ENCODE measurements at places on chromosomes 12 and 14. TPM values are rescaled to one million over a fixed set of nuclear protein-coding genes. Genes with fewer than 3 reads are reported as not detected.

DNA sequence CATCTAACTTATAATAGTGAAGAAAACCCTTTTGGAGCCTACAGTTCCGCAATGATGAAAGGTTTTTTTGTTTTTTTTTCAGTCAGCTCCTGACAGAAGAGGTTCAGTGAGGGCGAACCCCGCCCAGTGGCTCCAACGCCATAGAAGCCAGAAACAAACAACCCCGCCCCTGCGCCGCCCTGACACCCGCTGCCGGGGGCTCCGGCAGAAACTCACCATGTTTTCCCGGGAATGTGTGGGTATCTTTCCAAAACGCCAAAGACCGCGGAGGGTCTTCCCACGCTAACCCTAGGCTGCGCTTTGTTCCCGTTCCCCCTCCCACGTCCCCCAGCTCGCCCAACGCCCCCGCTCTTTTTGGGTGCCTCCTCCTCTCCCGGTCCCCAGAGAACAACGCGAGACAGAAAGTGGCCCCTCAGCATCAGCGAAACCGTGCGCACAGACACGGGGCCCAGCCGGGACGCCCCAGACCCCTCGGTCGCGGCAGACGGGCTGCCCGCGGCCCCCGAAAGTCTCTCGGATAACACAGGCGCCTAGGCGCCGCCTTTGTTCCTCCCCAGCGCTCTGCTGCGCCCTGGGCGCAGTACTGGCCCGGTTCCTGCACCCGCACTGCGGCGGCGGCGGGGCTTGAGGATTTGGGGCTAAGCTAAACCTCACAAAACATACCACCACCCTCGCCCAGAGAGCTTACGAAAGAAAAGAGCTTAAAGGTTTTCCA, 522 bp downstream of the TUBA1A start:
- DNase-seq = peak; percentile 86

DNA sequence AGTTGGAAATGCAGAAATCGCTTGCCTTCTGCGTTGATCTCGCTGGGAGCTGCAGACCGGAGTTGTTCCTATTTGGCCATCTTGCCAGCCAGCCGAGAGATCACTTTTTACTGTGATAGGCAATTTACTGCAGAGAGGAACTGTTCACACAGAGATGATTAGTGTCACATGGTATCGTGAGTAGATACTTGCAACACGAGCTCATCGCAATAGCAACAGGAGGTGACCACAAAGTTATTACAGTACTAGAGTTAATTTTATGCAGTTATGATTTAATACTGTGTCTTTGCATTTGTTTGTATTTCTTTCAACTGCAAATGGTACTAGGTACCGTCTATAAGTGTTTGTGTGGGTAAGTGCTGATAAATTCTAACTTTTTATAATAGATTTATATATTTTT, 27.8 kb downstream of the NOPCHAP1 start:
- DNase-seq = no peak

GRCh38 chr12:110343114-110343513, 60.4 kb downstream of the ANAPC7 start:
- peak; percentile 37 for DNase-seq

DNA sequence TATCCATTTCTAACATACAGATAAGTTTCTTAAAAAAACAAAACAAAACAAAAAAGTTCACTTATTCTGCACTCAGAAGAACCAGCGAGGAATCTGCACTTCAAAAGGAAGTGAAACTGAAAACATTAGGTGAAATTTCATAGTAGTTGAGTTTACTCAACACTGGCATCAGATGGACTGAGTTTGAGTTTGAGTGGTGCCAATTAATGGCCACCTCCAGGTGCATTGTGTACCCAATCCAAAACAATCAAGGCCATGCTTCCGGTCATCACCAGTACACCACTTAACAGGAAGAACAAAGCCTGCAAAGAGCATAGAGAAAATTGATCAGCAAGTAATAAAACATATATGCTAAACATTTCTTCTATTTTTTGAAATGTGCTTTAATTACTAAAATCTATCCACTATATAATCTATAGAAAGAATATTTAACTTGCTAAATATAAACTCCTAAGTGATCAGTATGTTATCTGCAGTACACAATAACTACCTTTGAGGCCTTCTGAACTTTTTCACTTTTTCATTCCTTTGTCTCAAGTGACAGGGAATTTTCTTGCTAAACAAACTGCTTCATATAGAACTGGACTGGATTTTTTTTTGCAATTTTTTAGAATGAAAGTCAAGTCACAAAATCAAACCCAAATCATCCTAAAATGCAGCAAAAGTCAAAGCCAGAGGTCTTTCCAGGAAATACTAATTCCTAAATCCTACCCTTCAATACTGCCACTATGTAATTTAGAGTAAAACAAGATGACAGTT, 11.5 kb downstream of the SLC38A2 start:
- no peak for DNase-seq

- DNase-seq = no peak
Observed at GRCh38 chr14:41541333-41541732, 65.3 kb upstream of the LRFN5 start.

The GLIPR1L2 gene
- not detected for total RNA-seq

GRCh38 chr12:89082370-89082753, 269.9 kb downstream of the DUSP6 start:
- no peak for DNase-seq

The SLC38A4 gene
- total RNA-seq = 0.03 TPM

DNA sequence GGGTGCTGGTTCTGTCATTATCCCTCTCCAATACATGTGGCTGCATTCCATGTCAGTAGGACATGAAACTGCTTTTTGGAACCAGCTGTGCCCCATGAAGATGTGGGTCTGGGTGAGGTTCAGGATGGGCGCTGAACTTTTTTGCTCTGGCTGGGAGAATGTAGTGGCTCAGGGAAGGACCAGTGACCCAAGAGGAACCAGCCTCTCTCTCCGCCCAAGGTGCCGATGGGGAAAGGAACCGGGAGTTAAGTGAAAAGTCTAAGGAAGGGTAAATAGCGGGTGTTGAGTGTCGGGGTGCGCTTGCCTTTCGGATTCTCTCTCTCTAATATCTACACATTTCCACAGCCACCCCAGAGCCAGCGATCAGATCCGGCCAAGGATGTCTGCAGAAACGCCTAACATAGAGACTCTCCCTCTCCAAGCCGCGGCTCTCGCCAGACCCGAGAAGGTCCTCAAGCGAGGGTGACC, 7.8 kb downstream of the ARHGEF25 start:
- no peak for DNase-seq

The SALL2 gene
- total RNA-seq = 15.0 TPM

- peak; percentile 61 for DNase-seq
Observed at GRCh38 chr12:51600721-51601120, 9.7 kb downstream of the SCN8A start.

DNA sequence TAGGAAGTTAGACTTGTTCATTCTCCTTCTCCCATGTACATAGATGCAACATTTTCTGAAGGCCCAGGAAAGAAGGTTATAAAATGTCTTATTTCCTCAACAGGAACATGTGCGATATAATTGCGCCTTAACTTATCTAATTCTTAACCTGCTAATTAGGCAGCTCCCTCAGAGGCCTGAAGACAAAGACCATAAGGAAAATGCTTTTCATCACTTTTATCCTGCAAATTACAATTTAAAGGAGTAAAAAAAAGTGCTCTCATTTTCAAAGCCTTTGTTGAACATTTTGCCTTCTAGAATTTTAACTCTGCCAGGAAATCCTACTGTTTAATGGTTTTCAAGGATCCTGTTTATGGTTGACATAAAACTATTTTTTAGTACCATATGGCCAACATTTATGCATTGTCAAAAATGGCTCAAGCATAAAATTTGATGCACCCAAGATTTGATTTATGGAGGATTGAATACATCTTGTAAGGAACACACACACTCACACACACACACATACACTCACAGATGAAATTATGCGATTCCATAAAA, 660.4 kb upstream of the TMEM132C start:
- peak; percentile 35 for DNase-seq

DNA sequence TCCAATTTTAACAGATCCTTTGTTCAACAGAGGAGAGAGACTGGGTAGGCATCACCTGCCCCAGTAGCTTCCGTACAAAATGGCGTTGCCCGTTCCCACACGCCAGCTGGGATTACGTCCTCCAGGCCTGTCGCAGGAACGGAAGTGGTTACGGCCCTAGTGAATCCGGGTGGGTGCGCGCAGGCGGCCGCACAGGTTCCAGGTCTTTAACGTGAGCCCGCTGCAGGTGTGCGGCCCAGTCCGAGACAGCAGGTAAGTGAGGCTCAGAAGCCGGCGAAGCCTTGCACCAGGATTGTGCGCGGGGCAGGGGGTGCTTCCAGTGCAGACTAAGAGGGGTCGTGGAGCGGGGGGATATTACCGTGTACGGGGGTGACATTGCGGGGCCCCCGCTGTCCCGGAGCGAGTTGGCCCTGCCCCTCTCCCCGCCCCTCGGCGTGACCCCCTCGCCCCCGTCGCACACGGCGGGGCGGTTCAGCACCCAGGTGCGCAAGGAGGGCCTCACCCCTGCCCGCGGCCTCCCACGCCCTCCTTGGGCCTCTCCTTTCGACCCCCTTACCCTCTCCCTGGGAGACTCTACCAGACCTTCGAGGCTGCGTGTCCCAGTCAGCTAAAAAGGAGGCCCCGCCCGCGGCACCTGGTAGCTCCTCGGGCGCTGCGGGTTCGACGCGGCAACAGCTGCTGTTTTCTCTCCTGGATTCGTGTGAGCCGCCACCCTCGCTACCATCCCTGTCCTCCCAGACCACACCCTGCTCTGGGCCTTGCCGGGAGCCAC, at the start of gene EXD2:
EXD2 (plus strand) TSS at position 159 of the 772 bp plus-strand sequence. CDS start 17,973 bp downstream, outside the sequence.
- peak; percentile 96 for DNase-seq

DNA sequence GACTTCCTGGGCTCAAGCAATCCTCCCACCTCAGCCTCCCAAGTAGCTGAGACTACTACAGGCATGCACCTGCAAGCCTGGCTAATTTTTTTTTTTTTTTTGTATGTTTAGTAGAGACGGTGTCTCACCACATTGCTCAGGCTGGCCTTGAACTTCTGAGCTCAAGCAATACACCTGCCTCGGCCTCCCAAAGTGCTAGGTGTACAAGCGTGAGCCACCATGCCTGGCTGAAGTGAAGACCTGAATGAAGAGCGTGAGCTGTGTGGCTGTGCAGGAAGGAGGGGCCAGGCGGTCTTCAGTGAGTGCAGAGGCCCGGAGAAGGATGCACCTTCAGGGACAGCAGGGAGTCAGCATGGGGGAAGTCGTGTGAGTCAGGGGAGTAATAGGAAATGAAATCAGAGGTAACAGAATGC, 14.9 kb upstream of the NFKBIA start:
- DNase-seq = no peak

DNA sequence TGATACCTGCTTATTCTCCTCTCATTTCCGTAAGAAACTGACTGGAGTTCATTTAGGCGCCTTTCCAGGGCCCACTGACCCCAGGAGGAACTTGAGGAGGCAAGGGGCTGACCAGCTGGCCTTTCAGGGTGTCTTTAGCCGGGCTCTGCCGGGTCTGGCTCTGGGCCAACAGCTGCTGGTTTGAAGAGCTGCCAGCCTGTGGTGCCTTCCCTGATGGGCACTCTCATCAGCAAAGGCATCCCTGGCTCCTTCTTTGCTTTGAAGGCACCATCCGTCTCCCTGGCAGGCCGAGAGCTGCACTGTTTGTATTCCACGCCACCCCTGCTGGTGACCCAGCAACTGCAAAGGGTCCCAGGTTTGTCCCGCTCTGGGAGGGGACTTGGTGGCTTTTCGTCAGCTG, 42.0 kb downstream of the IQSEC3 start:
- peak; percentile 61 for DNase-seq

GRCh38 chr12:15863372-15863771, 18.8 kb upstream of the STRAP start:
- DNase-seq = no peak

- no peak for DNase-seq
Observed at GRCh38 chr12:27208414-27208750, 35.7 kb upstream of the STK38L start.

DNA sequence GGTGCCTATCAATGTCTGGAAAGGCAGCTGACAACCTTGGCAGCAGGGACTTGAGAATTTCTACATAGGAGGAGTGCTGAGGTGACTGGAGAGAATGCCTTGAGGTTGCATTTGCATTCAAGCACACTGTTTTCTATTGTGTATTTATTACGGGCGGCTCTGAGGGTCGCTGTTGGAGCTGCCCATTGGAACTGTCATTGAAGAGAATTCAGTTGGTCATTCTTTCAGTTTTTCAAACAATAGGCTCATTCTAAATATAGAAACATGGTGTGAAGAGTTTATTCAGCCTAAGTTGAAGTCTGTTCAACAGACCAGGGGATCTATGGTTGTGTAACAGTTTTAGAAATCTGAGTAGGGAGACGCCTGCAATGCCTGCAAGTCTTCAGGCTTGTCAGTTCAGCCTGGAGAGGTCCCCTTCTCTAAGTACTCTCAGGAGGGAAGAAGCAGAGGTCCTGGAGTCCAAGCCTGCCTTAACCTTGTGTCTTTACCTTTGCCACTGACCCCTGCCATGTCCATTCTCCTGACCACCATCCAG, 9.8 kb upstream of the ABHD12B start:
- no peak for DNase-seq

- no peak for DNase-seq
Observed at GRCh38 chr12:81668475-81668874, 90.7 kb downstream of the PPFIA2 start.

The GPD1 gene
- not detected for total RNA-seq

The KDM2B gene
- 43.8 TPM for total RNA-seq

The OXA1L gene
- 240 TPM for total RNA-seq

Measured in G401 (cell line).